ENCODE measurements at places on chromosomes 11 and 22.

GRCh38 chr11:93524173-93524536 is 19.0 kb downstream of the SMCO4 start:
- DNase-seq: no peak

DNA sequence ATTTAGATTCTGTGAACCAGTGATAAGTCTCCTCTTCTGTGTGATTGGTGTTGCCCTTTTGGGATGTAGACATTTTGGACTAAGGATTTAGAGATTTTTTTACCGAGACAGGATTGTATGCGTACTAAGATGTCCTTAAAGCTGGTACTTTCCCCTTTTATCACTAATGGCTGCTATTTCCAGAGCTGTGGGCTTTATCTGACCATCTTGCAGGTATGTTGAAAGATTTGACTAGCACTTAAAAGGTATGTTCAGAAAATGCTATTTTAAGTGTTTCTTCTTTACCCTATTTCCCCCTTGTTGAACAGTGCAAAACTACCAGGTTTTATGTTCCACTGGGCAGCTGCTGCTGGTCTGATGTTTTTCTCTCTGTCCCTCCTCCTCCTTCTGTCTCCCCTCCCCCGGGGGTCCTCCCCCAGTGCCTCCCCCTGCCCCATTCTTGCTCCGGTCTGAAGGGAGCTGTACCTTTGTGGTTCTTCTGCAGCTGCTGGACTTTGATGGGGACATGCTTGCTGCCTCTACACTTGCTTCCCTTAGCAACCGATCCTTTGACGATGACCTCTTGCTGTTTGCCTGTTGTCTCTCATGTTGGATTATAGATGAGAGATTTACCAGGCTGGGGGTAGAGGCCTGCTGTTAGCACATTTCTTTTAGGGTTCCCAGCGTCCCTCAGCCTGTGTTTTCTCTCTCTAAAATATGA is 59.6 kb downstream of the ZNRF3 start:
- no peak for DNase-seq

GRCh38 chr22:26617271-26618199 is at the start of gene CRYBB1:
Gene CRYBB1, minus strand, starts transcription at chr22:26618027. Its CDS starts 1,708 bp downstream, at chr22:26616319.
- DNase-seq: no peak

DNA sequence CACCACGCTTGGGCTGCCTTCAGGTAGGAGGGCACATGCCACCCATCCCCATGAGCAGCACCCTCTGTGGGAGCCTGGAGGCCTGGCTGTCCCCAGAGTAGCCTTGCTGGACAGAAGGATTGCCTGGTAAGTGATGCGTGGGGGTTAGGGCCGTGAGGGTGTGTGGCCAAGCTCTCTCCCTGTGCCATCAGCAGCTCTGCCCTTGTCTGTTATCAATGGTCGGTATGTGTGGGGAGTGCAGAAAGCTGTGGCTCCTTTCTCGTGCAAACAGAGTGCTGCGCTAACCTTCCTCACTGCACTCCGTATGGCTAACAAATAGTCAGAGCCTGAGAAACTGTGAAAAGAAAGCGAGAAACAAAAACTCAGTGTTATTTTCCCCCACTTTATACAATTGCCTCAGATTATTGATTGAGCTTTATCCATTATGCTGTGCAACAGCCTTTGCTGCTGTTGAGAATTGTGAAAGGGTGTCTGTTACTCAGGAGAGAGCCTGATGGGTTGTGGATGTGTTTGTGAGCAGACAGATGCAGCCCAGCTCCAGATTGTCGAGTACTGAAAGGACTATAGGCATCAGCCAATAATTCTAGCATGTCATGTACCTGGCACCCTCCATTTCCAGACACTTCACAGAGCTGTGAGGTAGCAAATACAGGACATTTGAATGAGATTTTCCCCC is 432.2 kb downstream of the NTM start:
- no peak for DNase-seq

DNA sequence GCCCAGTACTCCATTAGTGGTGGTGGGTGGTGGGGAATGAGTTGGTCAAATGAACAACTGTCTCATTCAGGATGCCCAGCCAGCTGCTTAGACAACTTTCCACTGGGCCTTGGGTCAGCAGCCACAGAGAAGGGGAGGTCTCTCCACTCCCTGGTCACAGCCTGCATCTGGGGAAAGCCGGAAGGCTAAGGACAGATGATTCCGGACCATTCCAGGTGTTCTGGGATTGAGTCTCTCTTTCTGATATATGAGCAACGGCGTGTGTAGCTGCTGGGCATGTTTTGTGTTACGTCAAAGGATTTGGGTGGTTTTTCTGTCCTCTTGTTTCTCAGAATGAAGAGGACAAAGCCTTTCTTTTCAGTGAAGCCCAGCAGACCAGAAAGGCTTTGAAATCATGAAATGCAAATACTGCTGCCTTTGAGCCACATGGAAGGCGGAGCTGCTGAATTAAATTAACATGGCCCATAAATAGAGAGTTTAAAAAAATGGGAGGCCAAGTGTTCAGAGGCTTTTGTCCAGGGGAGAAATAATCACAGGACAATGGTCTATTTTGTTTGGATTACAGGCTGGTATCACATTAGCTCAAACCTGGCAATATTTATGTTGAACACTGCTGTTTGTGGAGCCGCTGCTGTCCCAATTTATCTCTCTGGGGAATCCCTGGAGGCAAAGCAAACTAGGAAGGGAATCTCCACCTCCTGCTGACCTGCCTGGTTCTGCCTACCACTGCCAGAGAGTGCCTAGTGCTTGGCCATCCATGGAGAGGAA is 234.4 kb upstream of the E2F8 start:
- DNase-seq: no peak

- DNase-seq: no peak
Measured at GRCh38 chr11:27159335-27159679, 118.7 kb downstream of the BBOX1 start.

- no peak for DNase-seq
Measured at GRCh38 chr22:49823289-49824045, 4.2 kb downstream of the BRD1 start.

- no peak for DNase-seq
Measured at GRCh38 chr11:37533087-37533486, 935.1 kb upstream of the RAG2 start.

GRCh38 chr22:48607901-48608662 is 1219.6 kb downstream of the BRD1 start:
- no peak for DNase-seq

DNA sequence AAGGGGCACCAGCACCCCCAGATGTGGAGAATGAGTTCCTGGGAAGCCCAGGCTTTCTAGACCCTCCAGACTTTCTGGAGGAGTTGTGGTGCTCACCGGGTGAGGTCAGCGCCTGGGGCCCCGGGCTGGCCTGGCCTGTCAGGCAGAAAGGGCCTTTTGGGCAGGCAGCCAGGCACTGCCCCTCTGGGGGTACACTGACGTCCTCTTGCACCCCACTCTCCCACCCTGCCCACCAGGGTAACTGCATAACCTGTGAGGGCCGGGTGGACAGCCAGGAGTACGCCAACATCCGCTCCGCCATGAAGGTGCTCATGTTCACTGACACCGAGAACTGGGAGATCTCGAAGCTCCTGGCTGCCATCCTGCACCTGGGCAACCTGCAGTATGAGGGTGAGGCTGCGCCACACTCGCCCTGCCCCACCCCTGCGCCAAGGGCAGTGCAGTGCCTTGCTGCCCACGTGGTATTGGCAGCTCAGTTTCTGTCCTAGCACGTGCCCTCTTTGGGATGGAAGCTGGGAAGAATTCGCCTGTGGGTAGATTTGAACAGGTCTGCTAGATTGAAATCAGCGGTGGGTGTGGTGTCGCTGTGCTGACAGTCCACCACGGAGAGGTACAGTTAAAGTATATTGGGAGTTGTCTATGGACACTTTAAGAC is 30.1 kb downstream of the MYO7A start:
- no peak for DNase-seq

DNA sequence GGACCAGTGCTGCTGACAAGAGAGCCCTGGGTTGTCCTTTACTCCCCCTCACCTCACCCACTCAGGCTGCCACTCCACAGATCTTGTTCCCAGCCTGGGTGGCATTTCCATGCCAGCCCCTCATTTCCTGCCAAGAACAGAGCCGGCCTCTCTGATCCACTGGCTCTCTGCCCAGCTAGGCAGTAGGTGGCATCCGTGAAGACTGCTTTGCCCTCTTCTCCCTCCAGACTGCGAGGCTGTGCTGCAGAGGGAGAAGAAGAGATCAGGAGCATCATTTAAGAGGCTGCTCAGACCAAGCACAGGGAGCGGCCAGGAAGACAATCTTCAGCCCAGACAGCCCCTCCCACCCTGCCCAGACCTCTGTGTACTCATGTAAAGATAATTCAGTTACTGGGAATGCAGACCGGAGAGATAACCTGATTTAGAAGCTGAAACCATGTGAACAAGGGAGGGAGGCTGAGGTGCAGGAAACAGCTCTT is 126.9 kb upstream of the NCAM1 start:
- no peak for DNase-seq

GRCh38 chr11:78829146-78829545 is 254.5 kb upstream of the NARS2 start:
- DNase-seq: no peak

- DNase-seq: no peak
Measured at GRCh38 chr22:48893288-48894063, 934.2 kb downstream of the BRD1 start.

DNA sequence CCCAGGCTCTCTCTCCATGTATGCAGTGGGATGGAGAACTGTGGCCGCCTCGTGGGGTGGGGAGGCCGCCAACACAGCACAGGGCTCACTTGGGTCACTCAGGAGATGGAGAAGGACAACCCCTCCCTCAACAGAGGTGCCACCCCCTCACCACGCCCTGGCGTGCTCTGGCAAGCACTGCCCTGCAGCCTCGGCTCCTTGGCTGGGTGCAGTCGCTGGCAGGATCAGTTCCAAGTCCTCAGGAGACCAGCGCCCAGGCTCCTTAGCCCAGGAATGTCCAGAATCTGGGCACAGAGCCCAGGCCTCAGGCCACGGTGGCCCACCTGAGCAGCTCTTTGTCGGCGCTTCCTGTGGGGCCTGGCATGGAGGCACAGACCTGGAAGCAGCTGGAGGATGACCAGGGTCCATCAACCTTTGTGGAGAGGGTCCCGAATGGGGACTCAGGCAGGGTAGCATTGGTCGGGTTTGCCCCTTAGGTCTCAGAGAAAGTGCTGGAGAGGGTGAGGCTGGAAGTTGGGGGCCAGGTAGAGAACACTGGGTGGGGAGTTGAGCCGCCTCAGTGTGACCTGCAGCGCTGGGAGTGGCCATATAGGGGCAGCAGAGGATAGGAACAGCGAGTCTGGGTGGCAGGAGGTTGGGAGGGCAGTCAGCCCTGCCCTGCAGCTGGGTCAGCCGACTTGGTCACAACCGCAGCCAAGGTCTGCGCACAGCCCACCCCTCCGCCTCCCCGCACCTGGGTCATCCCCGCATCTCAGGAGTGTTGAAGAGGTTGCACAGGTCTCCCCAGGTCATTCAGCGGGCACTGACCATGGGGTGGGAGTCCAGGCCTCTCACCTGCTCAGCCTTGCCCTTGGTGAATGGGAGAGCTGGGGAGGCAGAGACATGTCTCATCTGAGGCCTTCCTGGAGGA is 8.2 kb downstream of the SUSD2 start:
- DNase-seq: no peak

DNA sequence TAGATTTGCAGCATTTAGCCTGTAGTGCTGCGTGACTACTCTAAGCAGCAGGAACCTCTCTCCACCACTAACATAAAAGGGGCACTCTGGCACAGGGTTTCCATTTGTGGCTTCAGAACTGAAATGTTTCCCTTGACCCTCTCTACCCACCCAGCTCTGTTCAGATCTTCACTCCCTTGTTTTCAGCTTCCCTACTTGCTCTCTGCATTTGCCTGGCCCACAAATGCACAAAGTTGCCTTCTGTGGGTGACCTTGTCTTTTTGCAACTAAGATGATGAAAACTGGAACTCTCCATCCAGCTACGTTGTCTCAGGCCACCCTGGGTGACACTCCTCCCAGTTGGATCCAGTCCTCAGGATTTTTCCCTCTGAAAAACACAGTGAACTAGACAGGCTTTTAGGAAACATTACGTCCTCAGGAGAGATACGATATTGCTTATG is 19.8 kb upstream of the PSMA1 start:
- no peak for DNase-seq

- no peak for DNase-seq
Measured at GRCh38 chr11:117204283-117205080, 5.3 kb downstream of the TAGLN start.

DNA sequence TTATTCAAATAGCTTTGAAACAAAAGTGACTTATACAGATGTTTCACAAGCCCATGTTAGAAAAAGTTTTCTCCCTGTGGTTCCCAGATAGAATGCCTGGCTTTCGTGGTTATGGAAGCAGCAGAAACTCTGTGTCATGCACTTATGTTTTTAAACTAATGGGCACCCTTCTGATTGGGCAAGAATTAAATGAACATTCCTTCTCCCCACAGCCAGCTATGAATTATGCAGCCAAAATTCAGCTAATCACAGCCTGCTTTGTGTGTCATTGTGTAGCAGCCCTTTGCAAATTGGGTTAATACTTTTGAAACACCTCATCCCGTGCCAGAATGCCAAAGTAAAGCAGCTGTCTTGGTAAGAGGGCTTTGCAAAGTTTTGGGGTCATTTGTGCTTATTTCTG is 46.9 kb downstream of the PANX1 start:
- DNase-seq: no peak

DNA sequence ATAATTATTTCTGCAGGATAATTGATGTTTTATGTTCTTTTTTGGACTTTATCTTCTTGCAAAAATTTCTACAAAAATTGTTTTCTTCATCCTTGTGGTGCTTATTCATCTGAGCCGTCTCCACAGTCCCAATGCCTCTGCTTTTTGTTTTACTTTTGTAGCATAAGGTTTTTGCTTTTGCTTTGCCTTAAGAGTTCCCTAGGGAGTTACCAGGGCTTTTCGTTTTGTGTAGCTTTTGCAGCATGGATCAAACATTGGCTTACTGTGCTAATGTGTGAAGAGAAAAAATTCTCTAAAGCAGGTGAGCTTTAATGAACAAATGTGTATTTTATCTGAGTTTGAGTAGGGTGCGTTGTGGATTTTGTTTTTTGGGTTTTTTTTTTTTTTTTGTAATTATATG is 11.8 kb downstream of the XBP1 start:
- DNase-seq: no peak

DNA sequence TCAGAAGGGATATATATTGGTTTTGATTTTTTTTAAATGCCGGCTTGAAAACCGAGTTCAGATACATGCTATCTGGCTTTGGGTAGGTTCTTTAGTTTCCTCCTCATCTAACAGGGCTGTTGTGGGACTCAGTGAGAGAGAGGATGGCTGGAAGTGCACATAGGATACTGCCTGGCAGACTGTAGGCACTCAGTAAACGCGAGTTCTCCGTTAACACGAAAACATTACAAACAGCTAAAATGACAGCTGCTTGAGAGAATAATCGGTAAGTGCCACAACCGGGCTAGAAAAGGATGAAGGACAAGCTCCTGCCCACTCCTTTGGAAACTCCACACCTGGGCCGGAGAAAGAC is 369 bp downstream of the XRRA1 start:
- no peak for DNase-seq

DNA sequence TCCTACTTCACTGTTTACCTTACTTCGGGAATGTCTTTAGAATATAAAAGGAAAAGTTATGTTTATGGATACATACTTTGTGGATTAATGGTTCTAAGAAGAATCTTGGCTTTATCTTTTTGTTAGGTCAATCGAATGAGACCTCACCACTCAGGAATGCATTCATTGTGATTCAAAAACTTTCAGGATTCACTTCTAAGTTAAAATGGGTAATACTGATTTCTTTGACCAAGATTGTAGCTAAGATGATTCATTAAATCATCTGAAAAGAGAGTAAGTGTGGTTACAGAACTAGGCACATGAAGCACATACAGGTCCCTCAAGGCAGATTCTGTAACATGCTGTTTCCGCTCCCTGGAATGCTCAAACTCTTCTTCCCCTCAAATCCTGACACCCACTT is 716.4 kb downstream of the KCNA4 start:
- DNase-seq: no peak
